ENCODE measurements at places on chromosomes 16 and 17. TPM values are rescaled to one million over a fixed set of nuclear protein-coding genes. Genes with fewer than 3 reads are reported as not detected.

DNA sequence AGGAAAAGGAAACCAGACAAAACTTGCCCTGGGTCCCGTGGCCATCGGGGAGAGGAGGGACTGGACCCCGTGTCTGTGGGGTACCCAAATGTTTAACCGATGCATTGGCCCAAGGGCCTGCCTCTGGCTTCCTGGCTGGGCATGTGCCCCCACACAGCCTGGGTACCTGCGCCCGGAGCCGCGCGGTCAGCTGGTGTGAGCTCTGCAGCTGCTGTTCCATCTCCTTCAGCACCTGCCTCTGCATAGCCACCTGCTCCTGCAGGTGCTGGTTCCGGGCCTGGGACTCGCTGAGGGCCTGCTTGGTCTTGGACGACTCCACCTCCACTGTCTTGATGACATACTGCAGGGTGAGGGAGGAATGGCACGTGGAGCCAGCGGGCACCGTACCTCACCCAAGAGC is 31.9 kb downstream of the KIFC3 start:
- H3K4me1 ChIP-seq = no peaks in the 10 kb centered on the region
- DNase-seq = no peak
- H3K36me3 ChIP-seq = peaks cover 62% of the 10 kb centered on the region
- H3K27me3 ChIP-seq = no peaks in the 10 kb centered on the region

- H3K27me3 ChIP-seq = no peaks in the 10 kb centered on the region
- H3K4me1 ChIP-seq = peaks cover 75% of the 10 kb centered on the region
- DNase-seq = no peak
- H3K4me3 ChIP-seq = peak overlapping the region; percentile 84
Measured at GRCh38 chr16:29821643-29822115, 1.4 kb downstream of the MVP start.

GRCh38 chr17:61340431-61341209 is 59.0 kb upstream of the TBX2 start:
- no peak overlapping the region for H3K4me3 ChIP-seq
- H3K27ac ChIP-seq = no peak overlapping the region
- peaks cover 28% of the 10 kb centered on the region for H3K4me1 ChIP-seq
- no peaks in the 10 kb centered on the region for H3K36me3 ChIP-seq

GRCh38 chr17:9676820-9677310 is 31.5 kb downstream of the USP43 start:
- no peaks in the 10 kb centered on the region for H3K4me1 ChIP-seq
- H3K27ac ChIP-seq = no peak overlapping the region
- H3K27me3 ChIP-seq = no peaks in the 10 kb centered on the region
- H3K36me3 ChIP-seq = no peaks in the 10 kb centered on the region

GRCh38 chr17:49547566-49547965 is 28.1 kb upstream of the NXPH3 start:
- no peak overlapping the region for H3K27ac ChIP-seq
- H3K27me3 ChIP-seq = peaks cover 4% of the 10 kb centered on the region
- no peak for DNase-seq
- no peak overlapping the region for H3K4me3 ChIP-seq
- H3K4me1 ChIP-seq = no peaks in the 10 kb centered on the region
- H3K36me3 ChIP-seq = no peaks in the 10 kb centered on the region

GRCh38 chr17:32831223-32831622 is 45.7 kb downstream of the MYO1D start:
- no peaks in the 10 kb centered on the region for H3K27me3 ChIP-seq
- DNase-seq = no peak
- H3K4me1 ChIP-seq = peaks cover 14% of the 10 kb centered on the region
- no peak overlapping the region for H3K27ac ChIP-seq
- H3K36me3 ChIP-seq = no peaks in the 10 kb centered on the region
- no peak overlapping the region for H3K4me3 ChIP-seq

DNA sequence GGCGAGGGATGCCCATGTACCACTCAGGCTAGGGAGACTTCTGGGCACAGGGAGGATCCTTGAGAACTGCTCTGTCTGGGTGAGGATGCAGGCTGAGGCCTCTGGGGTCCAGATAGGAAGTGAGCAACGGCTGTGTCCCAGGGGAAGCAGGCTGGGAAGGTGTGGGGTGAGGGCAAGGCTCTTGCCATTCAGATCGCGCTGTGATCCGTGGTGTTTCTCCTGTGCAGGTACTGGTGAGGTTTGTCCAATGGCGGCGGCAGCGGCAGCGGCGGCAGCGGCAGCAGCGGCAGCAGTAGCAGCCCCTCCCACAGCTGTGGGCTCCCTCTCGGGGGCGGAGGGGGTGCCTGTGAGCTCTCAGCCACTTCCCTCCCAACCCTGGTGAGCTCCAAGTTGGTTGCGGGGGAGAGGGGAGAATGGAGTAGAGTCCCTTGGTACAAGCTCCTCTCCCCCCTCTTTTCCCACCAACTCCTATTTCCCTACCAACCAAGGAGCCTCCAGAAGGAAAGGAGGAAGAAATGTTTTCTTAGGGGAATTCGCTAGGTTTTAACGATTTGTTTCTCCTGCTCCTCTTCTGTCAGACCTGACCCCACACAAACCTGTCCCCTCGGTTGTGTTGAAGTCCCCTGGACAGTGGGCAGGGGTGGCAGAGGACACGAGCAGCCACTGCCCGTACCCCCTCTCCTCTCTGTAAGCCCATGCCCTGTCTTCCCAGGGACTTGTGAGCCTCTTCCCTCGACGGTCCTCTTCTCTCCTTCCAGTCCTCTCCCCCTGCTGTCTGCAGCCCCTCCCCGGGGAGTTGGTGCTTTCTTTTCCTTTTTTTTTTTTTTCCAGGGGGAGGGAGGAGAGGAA is 1.9 kb upstream of the PRRT2 start:
- peaks cover 21% of the 10 kb centered on the region for H3K36me3 ChIP-seq
- no peaks in the 10 kb centered on the region for H3K27me3 ChIP-seq
- H3K27ac ChIP-seq = peak overlapping the region; percentile 77
- DNase-seq = peak; percentile 65
- peaks cover 44% of the 10 kb centered on the region for H3K4me1 ChIP-seq

DNA sequence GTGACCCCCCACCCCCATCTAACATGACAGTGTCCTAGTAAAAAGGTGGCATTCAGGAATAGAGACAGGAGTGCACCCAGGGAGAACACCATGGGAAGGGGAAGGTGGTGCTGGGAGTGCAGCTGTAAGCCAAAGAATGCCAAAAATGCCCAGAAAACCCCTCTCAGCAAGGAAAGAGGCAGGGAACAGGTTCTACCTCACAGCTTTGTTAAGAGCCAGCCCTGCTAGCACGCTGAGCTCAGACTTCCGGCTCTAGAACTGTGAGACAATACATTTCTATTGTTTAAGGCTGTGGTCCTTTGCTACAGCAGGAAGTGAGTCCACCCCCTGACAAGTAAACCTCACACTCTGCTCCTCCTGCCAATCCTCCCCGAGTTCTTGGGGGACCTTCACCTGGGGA is 302.4 kb upstream of the N4BP1 start:
- H3K36me3 ChIP-seq = no peaks in the 10 kb centered on the region
- H3K27me3 ChIP-seq = peaks cover 8% of the 10 kb centered on the region
- no peaks in the 10 kb centered on the region for H3K4me1 ChIP-seq
- DNase-seq = no peak
- no peak overlapping the region for H3K4me3 ChIP-seq
- no peak overlapping the region for H3K27ac ChIP-seq

DNA sequence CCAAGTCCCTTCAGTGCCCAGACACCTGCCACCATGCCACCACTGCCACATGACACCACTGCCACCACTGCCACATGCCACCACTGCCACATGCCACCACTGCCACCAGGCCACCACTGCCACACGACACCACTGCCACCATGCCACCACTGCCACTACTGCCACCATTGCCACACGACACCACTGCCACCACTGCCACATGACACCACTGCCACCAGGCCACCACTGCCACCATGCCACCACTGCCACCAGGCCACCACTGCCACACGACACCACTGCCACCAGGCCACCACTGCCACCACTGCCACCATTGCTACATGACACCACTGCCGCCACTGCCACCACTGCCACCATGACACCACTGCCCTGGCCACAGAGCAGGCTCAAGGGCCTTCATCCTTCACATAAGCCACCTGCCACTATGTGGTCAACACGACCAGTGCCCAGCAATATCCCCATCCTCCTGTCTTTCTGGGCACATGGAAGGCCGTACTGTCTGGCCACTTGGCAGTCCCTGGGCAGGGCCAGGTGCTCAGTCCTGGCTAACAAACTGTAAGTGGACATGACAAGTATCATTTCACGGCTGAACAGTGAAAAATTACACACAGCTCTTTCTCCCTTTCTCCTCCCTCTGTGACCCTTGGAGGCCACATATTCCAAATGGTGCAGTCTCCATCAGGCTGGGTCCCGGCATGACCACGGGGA is 33.1 kb downstream of the ABR start:
- peaks cover 6% of the 10 kb centered on the region for H3K36me3 ChIP-seq
- no peak overlapping the region for H3K4me3 ChIP-seq
- no peaks in the 10 kb centered on the region for H3K27me3 ChIP-seq
- DNase-seq = no peak
- peaks cover 9% of the 10 kb centered on the region for H3K4me1 ChIP-seq

CCDC78 gene
- total RNA-seq = 0.78 TPM

KRTAP1-5 gene
- total RNA-seq = not detected

AOC2 gene
- 2.0 TPM for total RNA-seq

STX1B gene
- total RNA-seq = 0.58 TPM

C17orf50 gene
- total RNA-seq = not detected

Data from upper lobe of right lung (tissue), 1 donor.